ENCODE measurements at places on chromosomes 12 and 14.

GRCh38 chr12:14327711-14328110 lies 37.8 kb upstream of the ATF7IP start:
- no peak for DNase-seq

- no peak for DNase-seq
Measured at GRCh38 chr12:12272869-12273268, 6.0 kb upstream of the LRP6 start.

DNA sequence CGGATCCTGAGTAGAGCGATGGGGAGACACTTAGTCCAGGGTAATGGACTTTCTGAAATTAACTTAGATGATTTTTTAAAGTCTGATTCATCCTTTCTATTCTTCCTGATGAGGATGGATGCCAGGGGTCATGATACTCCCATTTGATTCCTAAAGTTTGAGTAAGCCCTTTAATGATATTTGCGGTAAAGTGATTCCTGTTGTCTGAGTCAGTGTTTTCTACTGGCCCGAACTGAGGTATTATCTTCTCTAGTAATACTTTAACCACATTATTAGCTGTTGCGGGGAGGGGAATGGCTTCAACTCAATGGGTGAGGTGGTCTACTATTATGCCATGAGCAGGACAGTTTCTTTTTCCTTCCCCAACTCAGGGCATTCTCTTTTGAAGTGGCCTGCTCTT lies 111.6 kb downstream of the RIN3 start:
- DNase-seq = no peak

DNA sequence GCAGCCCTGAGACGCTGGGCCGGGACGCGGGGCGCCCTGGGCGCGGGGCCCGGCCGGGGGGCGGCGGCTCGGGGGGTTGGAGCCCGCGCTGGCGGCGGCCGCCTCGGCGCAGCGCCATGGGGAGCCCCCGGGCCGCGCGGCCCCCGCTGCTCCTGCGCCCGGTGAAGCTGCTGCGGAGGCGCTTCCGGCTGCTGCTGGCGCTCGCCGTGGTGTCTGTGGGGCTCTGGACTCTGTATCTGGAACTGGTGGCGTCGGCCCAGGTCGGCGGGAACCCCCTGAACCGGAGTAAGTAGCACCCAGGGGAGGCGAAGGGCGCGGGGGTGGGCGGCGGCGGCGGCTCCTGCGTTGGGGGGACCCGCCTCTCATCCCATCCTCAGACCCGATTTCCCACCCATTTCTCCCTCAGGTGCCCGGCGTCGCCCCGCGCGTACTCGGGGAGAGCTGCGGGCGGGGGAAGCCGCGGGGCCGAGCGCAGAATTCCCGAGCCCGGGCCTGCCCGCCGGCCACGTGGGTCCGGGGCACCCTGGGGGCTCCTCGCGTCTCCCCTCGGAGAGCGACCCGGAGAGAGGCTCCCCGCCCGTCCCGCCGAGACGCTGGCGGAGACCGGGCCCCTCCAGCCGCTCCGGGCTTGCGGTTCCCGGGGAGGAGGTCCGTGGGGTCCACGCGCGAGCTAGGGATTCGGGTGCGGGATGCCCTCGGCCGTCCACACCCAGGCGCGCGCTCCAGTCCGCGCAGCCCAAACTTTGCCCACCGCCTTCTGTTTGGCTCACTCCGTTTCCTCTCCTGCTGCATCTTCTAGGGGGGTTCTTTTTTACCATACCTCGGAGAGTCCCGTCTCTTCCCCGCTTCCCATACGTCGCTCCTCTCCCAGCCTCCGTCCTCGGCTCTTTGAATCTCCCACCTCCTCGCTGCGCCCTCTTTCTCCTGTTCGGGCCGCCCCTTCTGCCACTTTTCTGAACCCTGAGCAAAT lies 807 bp downstream of the B4GALNT3 start:
- peak; percentile 48 for DNase-seq

GRCh38 chr12:132264086-132265010 lies 65.0 kb downstream of the GALNT9 start:
- DNase-seq = no peak

DNA sequence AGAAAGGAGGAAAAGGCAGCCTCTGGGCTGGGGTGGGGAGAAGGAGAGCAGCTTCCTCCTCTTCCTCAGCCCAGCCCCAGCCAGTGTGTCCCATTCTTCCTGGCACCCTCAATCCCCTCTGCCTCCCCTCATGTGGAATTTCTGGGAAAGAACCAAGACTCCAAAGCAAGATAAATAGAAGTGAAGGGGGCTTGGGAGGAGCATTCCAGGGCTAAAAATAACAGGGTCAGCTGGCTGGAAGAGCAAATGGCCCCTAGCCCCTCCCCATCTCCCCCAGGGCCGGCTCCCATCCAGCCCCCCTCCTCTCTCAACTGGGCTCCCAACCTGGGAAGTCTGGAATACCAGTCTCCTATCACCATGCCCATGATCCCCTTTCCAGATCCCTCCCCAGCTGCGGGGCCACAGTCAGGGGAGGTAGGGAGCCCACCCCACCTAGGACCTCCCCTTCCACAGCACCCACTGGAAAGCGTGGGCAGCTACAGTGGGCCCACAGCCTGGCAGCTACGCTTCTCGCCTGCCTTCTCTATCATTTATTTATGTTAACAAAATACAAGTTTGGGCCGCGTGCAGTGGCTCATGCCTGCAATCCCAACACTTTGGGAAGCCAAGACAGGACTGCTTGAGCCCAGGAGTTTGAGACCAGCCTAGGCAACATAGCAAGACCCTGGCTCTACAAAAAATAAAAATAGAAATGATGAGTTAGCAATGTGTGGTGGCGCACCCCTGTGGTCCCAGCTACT lies 88.3 kb downstream of the IRF2BPL start:
- no peak for DNase-seq

GRCh38 chr12:108821407-108822397 lies 35.7 kb downstream of the SSH1 start:
- DNase-seq = no peak

DNA sequence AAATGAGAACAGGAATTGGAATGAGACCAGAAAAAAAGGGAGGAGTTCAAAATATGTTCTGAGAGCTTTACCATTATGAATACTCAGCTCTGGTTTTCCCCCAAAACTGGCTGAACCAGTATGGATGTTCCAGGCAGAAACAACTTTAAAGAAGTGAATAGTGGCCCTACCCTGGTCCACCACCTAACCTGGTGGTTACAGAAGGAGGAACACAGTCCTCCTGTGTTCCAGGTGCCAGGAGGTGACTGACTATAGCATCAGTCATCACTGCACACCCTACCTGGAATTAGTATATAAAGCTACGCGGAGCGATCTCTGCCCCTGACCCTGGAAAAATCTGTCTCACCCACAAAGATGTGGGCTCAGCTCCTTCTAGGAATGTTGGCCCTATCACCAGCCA lies at the start of gene A2ML1:
A2ML1 (plus strand) TSS at position 324 of the 400 bp plus-strand sequence; CDS start at position 355, 31 bp downstream.
- no peak for DNase-seq
